ENCODE measurements at places on chromosomes 7 and 10.

- H3K4me1 ChIP-seq, result no peaks in the 10 kb centered on the region
- no peak overlapping the region for H3K27ac ChIP-seq
- no peaks in the 10 kb centered on the region for H3K27me3 ChIP-seq
- H3K36me3 ChIP-seq, result peaks cover 8% of the 10 kb centered on the region
- H3K4me3 ChIP-seq, result no peak overlapping the region
These were observed 6.8 kb upstream of the LAT2 start for GRCh38 chr7:74202841-74203556.

GRCh38 chr10:104767745-104768144 is 126.7 kb downstream of the SORCS3 start:
- peaks cover 13% of the 10 kb centered on the region for H3K27me3 ChIP-seq
- H3K4me1 ChIP-seq, result no peaks in the 10 kb centered on the region
- no peak overlapping the region for H3K27ac ChIP-seq
- ATAC-seq, result no peak
- H3K4me3 ChIP-seq, result no peak overlapping the region

DNA sequence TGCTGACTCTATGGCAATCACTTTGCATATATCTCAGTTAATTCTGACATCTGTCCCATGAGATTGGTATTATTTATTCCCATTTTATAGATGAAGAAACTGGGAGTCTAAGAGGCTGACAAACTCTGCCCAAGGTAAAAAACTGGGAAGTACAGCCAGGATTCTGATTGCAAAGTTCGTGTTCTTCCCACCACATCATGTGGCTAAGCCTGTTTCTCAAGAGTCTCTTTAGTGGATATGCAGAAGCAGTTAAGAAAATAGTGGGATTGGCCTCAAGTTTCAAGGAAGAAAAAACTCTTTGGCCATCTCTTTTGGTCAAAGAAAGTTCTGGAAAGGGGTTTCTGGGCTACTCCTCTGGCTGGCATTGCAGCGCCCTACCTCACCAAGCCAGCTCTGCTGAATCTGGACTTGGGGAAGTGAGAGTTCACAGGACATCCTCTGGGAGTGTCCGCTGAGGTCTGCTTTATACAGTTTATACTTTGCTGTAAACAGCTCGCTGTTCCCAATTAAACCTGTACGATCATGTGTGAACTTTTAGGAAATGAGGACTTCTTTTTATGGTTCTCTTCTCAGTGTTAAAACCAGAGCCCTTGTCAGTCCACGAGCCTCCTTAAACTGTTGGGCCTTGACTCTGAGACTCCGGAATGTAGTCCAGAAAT is 12.2 kb upstream of the BMPR1A start:
- no peak overlapping the region for H3K27ac ChIP-seq
- H3K36me3 ChIP-seq, result no peaks in the 10 kb centered on the region
- ATAC-seq, result no peak
- no peak overlapping the region for H3K4me3 ChIP-seq
- H3K4me1 ChIP-seq, result no peaks in the 10 kb centered on the region

DNA sequence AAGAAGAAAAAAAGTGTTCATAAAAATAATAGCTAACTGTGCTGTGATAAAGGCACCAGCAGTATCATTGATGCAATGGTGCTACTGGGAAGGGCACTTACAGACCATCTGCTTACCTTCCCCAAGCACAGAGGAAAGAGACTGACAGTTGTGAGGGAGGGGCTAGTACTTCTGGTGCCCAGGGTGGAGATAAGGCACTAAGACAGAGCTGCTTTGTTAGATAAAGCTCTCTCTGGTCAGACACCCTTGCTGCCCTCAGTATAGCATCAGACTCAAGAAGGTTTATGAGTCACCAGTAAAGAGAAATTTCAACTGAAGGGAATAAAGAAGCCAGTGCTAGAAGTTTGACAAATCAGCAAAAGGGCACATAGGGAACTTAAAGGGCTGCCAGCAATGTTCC is 325.6 kb downstream of the HPSE2 start:
- no peak for ATAC-seq
- H3K4me3 ChIP-seq, result no peak overlapping the region
- H3K36me3 ChIP-seq, result no peaks in the 10 kb centered on the region
- no peak overlapping the region for H3K27ac ChIP-seq
- H3K4me1 ChIP-seq, result no peaks in the 10 kb centered on the region

GRCh38 chr10:131446171-131446570 is 134.7 kb upstream of the TCERG1L start:
- no peaks in the 10 kb centered on the region for H3K36me3 ChIP-seq
- ATAC-seq, result no peak
- H3K4me3 ChIP-seq, result no peak overlapping the region
- no peaks in the 10 kb centered on the region for H3K4me1 ChIP-seq
- H3K27ac ChIP-seq, result no peak overlapping the region
- peaks cover 2% of the 10 kb centered on the region for H3K27me3 ChIP-seq

- no peak overlapping the region for H3K27ac ChIP-seq
- no peak overlapping the region for H3K4me3 ChIP-seq
- no peaks in the 10 kb centered on the region for H3K27me3 ChIP-seq
These were observed 57.3 kb downstream of the MAPK8 start for GRCh38 chr10:48363617-48364355.

DNA sequence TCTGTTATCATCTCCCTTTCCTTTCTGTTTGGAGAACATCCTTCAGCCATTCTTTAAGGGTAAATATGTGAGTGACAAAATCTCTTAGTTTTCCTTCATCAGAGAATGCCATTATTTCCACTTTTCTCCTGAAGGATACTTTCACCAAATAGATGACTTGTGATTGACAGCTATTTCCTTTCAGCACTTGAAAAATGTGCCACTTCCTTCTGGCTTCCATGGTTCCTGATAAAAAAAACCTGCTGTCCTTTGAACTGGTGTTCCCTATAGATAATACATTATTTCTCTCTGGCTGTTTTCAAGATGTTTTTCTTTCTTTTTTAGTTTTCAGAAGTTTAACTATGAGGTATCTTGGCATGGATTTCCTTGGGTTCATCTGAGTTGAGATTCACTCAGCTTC is 79.7 kb downstream of the TBXAS1 start:
- H3K27ac ChIP-seq, result no peak overlapping the region
- H3K4me3 ChIP-seq, result no peak overlapping the region
- H3K4me1 ChIP-seq, result peaks cover 9% of the 10 kb centered on the region
- no peaks in the 10 kb centered on the region for H3K36me3 ChIP-seq
- ATAC-seq, result no peak

GRCh38 chr7:82841828-82842227 is 320.9 kb downstream of the PCLO start:
- H3K4me1 ChIP-seq, result no peaks in the 10 kb centered on the region
- no peak overlapping the region for H3K27ac ChIP-seq
- H3K4me3 ChIP-seq, result no peak overlapping the region
- ATAC-seq, result no peak

DNA sequence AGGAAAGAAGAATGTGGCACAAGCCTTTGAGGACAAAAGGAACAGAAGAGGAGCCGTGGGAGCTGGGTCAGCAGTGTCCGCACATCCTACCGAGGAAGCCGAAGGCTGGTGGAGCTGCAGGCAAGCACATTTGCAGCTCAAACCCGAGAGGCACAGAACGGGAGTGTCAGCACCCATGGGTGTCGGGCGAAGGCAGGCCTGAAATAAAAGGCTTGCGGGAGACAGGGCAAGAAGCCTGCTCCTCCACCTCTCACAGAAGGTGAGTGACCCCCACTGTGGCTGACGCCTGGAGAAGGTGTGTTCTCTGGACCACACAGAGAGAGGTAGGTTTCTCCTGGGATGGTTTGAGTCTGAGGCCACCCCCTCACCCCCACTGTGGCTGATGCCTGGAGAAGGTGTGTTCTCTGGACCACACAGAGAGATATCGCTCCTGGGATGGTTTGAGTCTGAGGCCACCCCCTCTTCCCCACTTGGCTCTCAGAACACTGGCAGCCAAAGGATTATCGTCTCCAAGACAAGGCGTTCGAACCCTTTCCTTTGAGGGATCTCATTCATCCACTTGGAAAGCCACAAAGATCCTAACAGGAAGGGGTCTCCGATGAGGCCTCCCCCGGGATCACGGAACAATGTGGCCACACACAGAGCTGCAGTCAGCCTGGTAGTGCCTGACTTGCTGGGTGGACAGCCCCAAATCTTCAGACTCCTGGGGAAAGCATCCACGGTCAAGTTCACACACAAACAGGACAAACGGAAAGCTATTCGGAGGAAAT is 21.6 kb upstream of the GTPBP4 start:
- no peak overlapping the region for H3K4me3 ChIP-seq
- ATAC-seq, result no peak

GRCh38 chr10:4519658-4520402 is 306.2 kb upstream of the AKR1E2 start:
- no peak for ATAC-seq
- no peaks in the 10 kb centered on the region for H3K36me3 ChIP-seq
- H3K27me3 ChIP-seq, result peaks cover 3% of the 10 kb centered on the region

GRCh38 chr10:3264161-3264761 is 91.7 kb upstream of the PITRM1 start:
- ATAC-seq, result no peak
- H3K4me3 ChIP-seq, result no peak overlapping the region
- no peaks in the 10 kb centered on the region for H3K4me1 ChIP-seq
- H3K36me3 ChIP-seq, result no peaks in the 10 kb centered on the region

DNA sequence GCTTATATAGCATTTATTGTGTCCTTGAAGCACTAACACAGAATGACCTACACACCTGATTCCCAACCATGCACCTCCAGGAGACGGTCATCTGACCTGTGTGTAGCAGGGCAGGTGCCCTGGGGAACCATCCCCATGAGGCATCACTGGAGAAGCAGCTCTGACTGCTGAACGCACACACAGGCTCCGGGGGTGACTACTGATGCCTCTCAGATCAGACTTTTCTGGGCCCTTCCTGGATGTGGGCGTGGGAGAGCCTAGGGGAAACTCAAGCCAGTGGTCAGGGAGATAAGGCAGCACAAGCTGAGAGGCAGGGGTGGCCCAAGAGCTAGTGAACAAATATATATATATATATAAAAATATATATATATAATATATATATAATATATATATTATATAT is 37.6 kb downstream of the CPXM2 start:
- H3K36me3 ChIP-seq, result no peaks in the 10 kb centered on the region
- peaks cover 13% of the 10 kb centered on the region for H3K27me3 ChIP-seq
- no peak for ATAC-seq
- no peaks in the 10 kb centered on the region for H3K4me1 ChIP-seq
- H3K27ac ChIP-seq, result no peak overlapping the region

DNA sequence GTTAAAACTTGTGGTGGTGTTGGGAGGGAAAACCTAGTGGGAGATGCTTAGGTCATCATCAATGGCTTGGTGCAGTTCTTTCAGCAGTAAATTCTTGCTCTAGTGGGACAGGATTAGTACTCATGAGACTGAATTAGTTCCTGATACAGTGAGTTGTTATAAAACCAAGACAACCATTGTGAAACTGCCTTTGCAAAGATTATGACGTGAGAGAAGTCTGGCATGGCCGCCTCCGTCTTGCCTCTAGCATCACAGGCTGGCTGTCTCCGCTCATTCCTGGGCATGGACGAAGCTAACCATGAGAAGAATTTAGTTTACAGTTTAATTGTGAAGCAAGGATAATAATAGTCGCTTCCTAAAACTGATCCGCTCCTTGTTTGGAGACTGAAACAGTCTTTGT is 186.4 kb downstream of the KIF20B start:
- H3K36me3 ChIP-seq, result no peaks in the 10 kb centered on the region
- H3K4me1 ChIP-seq, result no peaks in the 10 kb centered on the region
- H3K27ac ChIP-seq, result no peak overlapping the region
- no peak for ATAC-seq

- H3K27me3 ChIP-seq, result no peaks in the 10 kb centered on the region
- peak; percentile 29 for ATAC-seq
- no peaks in the 10 kb centered on the region for H3K36me3 ChIP-seq
- peak overlapping the region; percentile 44 for H3K27ac ChIP-seq
These were observed 15.6 kb upstream of the CRHR2 start for GRCh38 chr7:30697719-30698460.

- peak within 1 kb of the TSS; percentile 98 for H3K27ac ChIP-seq
- peak within 1 kb of the TSS; percentile 98 for H3K4me3 ChIP-seq
- peaks cover 36% of the 10 kb centered on the region for H3K4me1 ChIP-seq
- H3K27me3 ChIP-seq, result no peaks in the 10 kb centered on the region
These were observed at the start of gene GIMAP8 for GRCh38 chr7:150450491-150451001. Gene GIMAP8 (plus strand): TSS chr7:150450630. CDS start chr7:150466699, 16,069 bp downstream.

- H3K27ac ChIP-seq, result no peak overlapping the region
- peaks cover 29% of the 10 kb centered on the region for H3K27me3 ChIP-seq
- peak; percentile 30 for ATAC-seq
- no peaks in the 10 kb centered on the region for H3K36me3 ChIP-seq
These were observed 2.5 kb upstream of the TMEM178B start for GRCh38 chr7:141071260-141071854.

DNA sequence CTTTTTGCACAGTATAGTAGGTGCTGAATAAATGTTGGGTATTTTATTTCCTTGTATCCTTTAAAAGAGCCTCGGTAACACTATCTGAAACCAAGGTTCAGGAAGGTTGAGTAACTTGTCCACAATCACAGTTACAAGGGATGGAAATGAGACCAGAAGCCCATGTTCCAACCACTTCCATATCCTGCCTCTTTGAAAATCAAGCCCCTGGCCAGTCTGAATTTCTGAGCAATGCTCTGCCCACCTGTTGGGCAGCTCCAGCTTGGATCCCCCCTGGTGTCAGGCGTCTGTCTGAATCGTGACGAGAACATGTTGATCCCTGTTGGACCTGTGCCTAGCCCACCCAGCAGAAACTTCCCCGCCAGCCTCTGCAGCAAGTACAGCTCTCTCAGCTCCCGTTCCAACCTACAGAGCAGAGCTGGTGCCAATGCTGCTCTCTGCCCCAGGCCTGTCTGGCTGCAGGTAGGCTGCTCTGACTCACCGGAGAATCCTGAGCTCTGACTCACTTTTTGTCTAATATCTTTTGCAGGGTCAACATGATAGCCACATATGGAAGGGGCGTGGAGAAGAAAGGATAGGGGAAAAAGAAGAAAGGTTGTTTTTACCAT is 595.5 kb downstream of the INHBA start:
- H3K4me3 ChIP-seq, result no peak overlapping the region
- H3K27me3 ChIP-seq, result no peaks in the 10 kb centered on the region
- H3K27ac ChIP-seq, result no peak overlapping the region
- H3K4me1 ChIP-seq, result no peaks in the 10 kb centered on the region

GRCh38 chr10:110446277-110446676 is 51.4 kb upstream of the DUSP5 start:
- no peak overlapping the region for H3K4me3 ChIP-seq
- H3K27me3 ChIP-seq, result no peaks in the 10 kb centered on the region
- H3K4me1 ChIP-seq, result peaks cover 9% of the 10 kb centered on the region
- H3K36me3 ChIP-seq, result no peaks in the 10 kb centered on the region

GRCh38 chr7:131166066-131166465 is 161.6 kb upstream of the MKLN1 start:
- no peaks in the 10 kb centered on the region for H3K36me3 ChIP-seq
- peaks cover 3% of the 10 kb centered on the region for H3K4me1 ChIP-seq
- H3K27ac ChIP-seq, result no peak overlapping the region
